Activated gamma-delta T cell (primary cell): ENCODE measurements at places on chromosomes 4 and X.

DNA sequence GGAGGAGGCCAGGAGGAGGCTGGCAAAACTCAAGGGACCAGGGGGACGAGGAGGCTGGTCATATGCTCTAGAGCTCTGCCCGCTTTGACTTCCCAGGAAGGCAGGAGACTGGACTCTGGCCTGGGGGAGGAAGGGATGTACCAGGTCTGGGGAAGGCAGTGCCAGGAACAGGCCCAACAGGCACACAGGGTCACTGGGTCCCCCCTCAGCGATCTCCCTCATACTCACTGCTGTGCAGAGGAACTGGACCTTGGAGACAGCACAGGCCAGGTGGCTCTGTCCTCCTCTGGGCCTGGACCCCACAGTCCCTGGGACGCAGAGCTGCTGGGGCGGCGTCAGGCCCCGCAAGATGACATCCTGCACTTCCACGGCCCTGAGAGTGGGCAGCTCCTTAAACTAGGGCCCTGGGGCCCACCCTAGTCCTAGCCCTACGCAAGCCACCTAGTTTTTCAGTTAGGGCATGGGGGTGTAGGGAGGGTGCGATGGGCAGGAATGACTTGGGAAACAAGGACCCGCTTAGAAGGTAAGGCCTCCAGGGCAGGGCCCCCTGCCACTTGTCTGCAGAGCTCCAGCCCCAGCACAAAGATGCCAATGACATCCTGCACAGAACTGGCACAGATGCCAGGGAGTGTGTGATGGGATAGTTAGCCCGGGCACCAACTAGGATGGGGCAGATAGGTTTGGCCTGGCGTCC lies 59.5 kb downstream of the HTRA3 start:
- no peak for DNase-seq

GRCh38 chrX:17459008-17459611 lies 84.1 kb downstream of the NHS start:
- DNase-seq = no peak

- no peak for DNase-seq
Observed at GRCh38 chr4:32196950-32197688, 1477.0 kb downstream of the PCDH7 start.

DNA sequence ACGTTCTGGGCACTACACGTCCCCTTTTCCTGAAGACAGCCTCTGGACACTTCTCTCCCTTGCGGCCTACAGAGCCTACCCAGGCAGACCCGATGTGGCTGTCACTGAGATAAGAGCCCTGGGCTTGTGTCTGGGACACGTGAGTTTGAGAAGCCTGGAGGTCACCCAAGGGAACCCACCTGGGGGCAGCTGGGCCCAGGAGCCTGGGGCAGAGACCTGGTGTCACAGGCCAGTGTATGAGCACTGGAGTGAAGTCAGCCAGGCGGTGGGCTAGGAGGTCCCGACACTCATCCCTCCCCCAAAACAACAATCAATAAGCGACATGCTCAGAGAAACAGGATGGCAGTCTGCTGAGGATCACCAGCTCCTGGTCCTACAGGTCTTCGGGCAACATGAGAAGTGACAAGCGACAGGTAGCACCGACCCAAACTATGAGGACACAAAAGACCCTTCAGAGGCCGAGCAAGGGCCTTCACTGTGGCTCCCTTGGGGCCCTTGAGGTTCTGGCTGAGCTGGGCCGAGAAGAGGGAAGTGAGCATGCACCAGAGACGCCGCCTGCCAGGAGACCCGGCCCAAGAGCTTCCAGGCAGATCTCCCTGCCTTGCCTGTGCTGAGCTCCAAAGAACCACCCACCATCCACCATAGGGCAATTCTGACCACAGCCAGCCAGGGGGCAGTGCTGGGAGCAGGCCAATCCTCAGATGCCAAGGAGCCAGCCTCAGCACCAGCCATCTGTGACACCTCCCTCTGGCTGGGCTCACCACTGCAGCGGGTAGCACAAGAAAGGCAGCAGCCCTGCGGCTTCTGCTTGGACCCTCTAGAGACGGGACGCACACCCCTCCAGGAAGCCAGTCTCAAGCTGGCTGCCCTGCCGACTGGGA lies 11.0 kb upstream of the DUSP9 start:
- no peak for DNase-seq

DNA sequence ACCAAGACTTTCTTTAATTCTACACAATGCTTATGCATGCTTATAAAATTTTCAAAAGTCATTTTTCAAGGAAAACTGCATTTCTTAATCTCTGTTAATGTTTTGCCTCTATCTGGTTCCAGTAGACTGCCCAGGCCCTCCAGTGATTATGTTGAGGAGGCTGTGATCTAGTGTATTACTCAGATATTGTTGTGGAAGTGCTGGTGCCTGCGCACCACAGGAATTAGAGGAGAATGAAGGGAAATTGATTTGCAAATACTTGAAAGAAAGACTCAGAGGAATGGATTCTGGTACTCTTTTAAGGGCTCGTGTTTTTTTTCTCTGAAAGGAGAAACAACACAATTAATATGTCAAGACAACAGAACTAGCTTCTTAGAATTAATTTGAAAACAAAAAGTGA lies 1015.1 kb downstream of the RPA4 start:
- DNase-seq = no peak

- no peak for DNase-seq
Observed at GRCh38 chr4:52957220-52957686, 95.1 kb downstream of the RASL11B start.

GRCh38 chr4:181982437-181982836 lies 260.8 kb upstream of the TENM3 start:
- no peak for DNase-seq

GRCh38 chr4:181939199-181939945 lies 303.8 kb upstream of the TENM3 start:
- no peak for DNase-seq

DNA sequence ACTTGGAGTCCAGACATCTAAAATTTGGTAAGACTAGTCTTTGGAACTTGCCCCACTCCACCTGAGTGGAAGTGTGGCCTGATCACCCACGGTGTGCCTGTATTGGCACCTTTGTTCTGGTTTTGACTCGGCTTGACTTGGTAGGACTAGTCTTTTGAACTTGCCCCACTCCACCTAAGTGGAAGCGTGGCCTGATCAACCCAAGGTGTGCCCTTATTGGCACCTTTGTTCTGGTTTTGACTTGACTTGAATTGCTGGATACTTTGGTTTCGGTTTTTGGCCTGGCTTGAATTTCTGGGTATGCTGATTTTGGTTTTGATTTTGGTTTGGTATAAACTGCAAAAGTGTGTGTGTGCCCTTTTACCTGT lies 44.7 kb upstream of the UGT2B7 start:
- no peak for DNase-seq

DNA sequence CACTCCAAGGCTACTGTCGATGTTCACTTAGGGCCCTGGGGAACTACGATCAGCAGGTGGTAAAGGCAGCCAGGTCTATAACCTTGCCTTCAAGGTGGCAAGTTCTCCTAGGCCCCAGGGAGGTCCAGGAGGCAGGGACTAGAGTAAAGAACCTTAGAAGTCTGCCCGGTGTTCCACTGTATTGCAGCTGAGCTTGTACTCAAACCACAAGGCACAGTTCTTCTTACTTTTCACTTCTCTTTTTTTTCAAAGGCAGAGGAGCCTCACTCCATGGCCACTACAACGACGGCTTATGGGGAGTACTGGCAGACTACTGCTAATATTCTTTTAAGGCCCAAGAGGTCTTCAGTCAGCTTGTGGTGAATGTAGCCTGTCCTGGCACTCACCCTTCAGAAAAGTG lies 78.8 kb upstream of the GPR174 start:
- no peak for DNase-seq

DNA sequence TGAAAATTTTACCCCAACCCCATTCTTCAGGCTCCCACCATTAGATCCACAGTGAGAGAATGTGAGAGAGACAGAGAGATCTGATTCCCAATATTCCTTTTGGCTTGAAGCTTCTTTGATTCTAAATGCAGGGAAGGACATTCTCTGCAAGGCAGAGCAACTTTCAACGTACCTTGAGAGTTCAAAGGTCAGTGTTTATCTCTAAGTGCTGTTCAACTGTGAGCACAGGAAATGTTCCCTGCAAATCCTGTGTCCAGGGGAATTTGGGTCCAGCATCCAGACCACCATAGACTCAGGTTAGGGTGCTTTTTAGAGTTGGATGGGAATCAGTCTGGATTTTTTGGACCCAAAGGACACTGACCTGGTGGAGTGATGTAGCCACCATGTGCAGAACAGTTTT lies 97.4 kb downstream of the NHS start:
- DNase-seq = no peak

DNA sequence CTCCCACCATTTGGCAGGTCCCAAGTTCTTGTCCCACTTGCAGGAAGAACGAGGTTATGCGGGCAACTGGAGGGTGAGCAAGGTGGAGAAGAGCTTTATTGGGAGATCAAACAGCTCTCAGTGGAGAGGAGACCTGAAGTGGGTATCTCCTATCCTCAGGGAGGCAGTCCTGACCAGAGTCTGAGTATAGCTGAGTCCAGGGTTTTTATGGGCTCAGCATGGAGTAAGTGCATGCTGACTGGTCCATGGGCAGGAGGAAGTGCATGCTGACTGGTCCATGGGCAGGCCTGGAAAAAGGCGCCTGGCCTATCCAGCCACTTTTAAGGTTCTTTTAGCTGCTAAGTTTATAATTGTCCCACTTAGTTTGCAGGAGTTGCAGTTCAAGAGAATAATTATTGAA lies 7.4 kb upstream of the HNRNPD start:
- no peak for DNase-seq

DNA sequence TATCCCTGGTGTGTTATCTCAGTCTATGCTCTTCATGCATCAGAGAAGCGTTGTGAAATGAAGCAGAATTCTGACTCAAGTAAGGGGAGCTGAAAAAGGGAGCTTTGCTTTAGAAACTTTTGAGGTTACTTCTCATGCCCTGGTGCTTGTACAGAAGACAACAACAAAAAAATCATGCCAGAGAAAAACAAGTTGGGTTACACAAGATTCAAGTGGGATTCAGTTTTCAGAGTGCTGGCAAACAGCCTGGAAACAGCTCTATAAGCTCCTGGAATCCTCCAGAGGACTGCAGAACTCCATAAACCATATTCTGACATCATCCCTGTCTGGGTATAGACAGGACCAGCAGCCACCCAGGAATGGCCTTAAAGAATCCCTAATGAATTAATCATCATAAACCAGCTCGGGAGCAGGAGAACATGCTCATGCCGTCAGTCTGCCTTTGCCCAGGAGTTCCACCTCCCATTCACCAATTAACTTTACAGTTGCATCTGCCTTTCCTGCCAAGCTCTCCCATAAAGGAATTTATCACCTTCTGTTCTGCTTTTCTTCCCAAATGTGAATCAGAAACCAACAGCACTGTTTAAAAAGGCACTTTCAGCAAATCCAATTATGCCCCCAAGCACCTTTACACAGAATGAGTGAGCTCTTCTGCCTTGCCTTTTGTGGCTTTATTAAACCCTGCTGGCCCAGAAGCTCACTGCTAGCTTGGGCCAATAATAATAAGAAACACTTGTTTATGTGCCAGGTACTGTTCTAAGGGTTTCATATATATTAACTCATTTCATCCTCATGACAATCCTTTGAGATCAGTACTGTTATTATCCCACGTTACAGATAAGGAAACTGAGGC lies 54.5 kb upstream of the FBXW7 start:
- DNase-seq = no peak

DNA sequence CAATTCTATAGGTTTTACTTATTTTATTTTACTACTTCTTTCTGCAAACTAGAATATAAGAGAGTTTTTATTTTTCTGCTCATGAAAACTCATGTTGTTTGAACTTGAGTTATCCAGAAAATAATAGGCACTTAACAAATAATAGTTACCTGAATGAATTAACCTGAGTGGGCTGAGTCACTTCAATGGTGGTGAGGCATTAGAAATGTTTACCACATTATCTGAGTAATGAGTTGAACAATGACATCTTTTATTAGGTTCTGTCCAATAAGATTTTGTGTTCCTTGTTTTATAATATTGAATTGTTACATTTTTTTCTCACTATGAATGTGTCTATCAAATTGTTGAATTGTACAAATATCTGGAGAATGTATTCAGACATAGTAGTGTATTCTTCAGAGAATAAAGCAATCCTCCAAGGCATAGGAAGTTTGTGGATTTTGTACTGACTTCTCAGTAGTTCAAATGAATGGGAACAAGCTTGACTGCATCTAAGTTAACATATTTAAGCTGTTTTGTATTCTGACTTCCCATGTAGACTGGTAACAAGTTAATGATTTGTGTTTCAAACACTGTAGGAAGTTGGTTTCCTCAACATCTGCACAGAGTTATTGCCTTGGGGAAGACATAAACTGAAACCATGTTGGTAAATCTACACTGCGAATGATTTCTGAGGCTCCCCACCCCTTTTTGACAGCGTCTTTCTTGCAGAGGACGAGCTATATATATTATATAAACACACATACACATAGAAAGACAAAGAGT lies 1808.9 kb upstream of the TENM3 start:
- no peak for DNase-seq
